Naive B cell (primary cell): ENCODE measurements at places on chromosomes 7 and 10. TPM values are rescaled to one million over a fixed set of nuclear protein-coding genes. Genes with fewer than 3 reads are reported as not detected.

- H3K4me3 ChIP-seq = peak overlapping the region; percentile 99
- H3K36me3 ChIP-seq = no peaks in the 10 kb centered on the region
- peaks cover 8% of the 10 kb centered on the region for H3K27me3 ChIP-seq
- DNase-seq = no peak
Measured at GRCh38 chr7:22821702-22822485, 755 bp downstream of the TOMM7 start.

DNA sequence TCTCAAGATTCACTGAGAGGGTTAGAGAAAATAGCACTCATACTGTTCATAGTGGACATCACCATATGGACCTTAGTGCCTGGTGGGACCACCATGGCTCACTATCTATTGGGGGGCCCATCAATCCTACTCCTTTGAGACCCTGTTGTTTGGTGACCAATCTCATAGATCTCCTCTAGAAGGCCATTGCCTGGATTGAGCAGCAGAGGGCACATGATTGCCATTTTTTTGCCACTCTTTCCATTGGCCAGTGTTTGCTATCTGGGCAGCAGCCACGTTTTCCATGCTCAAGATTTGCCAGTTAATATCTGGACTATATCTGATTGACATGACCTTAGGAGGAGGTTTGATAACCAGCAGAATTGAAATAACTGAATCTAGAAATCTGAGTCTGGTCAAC lies 244.5 kb downstream of the ITGB1 start:
- H3K4me1 ChIP-seq = no peaks in the 10 kb centered on the region
- no peak overlapping the region for H3K4me3 ChIP-seq
- no peaks in the 10 kb centered on the region for H3K27me3 ChIP-seq

- DNase-seq = no peak
- no peaks in the 10 kb centered on the region for H3K4me1 ChIP-seq
- H3K27me3 ChIP-seq = no peaks in the 10 kb centered on the region
- no peak overlapping the region for H3K4me3 ChIP-seq
- no peaks in the 10 kb centered on the region for H3K36me3 ChIP-seq
Measured at GRCh38 chr10:57168611-57169240, 807.7 kb upstream of the ZWINT start.

DNA sequence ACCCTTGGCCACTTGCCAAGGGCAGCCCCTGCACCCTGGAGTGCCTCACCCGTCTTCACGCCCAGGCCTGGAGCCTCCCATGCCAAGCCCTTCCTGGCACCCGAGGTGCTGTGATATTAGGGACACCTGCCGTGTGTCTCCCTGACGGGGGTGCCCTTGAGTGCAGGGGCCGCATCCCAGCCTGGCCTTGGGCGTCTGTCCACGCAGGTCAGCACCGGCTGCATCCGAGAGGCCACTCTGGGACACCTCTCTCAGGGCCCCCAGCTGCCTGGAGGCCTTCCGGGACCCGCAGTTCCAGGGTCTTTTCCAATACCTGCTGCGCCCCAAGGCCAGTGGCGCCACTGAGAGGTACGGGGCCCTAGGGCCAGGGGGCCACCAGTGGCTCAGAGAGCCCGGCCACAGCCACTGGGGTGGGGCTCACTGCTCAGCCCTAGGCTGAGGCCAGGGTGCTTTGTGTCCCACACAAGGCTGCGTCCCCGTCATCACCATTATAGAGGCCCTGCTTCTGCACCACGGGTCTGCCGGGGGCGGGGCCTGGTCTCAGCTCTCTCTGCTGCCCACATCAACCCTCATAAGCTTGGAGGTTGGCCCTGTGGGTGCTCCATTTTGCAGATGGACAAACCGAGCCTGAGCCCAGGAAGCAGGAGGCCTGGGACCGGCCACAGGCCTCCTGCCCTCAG lies 12.7 kb downstream of the AP5Z1 start:
- no peak overlapping the region for H3K27ac ChIP-seq
- no peaks in the 10 kb centered on the region for H3K36me3 ChIP-seq
- H3K4me3 ChIP-seq = no peak overlapping the region
- peaks cover 10% of the 10 kb centered on the region for H3K4me1 ChIP-seq
- H3K27me3 ChIP-seq = no peaks in the 10 kb centered on the region
- DNase-seq = no peak

- no peak overlapping the region for H3K27ac ChIP-seq
- H3K4me3 ChIP-seq = no peak overlapping the region
- no peaks in the 10 kb centered on the region for H3K27me3 ChIP-seq
- H3K4me1 ChIP-seq = no peaks in the 10 kb centered on the region
- no peak for DNase-seq
Measured at GRCh38 chr10:6907877-6908530, 327.9 kb upstream of the PRKCQ start.

GRCh38 chr7:50145801-50146338 lies 52.8 kb upstream of the ZPBP start:
- DNase-seq = no peak
- H3K36me3 ChIP-seq = no peaks in the 10 kb centered on the region
- peak overlapping the region; percentile 38 for H3K4me3 ChIP-seq
- no peaks in the 10 kb centered on the region for H3K27me3 ChIP-seq
- peaks cover 60% of the 10 kb centered on the region for H3K4me1 ChIP-seq

DNA sequence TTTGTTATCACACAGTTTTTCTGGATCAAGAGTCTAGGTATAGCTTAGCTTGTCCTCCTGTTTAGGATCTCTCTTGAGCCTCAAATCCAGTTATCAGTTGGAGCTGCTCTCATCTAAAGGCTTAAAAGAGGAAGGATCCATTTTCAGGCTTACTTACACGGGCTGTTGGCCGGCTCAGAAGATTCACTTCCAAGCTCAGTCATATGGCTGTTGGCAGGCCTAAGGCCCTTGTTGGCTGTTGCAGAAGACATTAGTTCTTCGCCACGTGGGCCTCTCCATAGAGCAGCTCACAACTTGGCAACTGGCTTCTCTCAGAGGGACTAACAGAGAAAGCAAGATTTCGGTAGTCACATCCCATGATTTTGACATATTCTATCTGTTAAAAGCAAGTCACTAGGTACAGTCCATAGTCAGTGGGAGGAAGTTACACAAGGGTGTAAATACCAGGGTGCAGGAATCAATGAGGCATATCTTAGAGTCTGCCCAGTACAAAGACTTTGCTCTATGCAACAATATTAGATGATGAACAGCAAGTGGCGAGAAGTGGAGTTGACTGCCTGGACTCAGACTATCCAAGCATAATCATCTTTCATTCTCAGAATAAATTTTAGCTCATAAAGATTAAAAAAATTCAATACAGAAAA lies 280.1 kb upstream of the MBL2 start:
- no peaks in the 10 kb centered on the region for H3K4me1 ChIP-seq
- H3K36me3 ChIP-seq = no peaks in the 10 kb centered on the region
- DNase-seq = no peak
- no peaks in the 10 kb centered on the region for H3K27me3 ChIP-seq

GRCh38 chr10:126496771-126497545 lies 108.7 kb upstream of the ADAM12 start:
- no peaks in the 10 kb centered on the region for H3K4me1 ChIP-seq
- no peak overlapping the region for H3K4me3 ChIP-seq
- H3K27ac ChIP-seq = no peak overlapping the region
- H3K36me3 ChIP-seq = no peaks in the 10 kb centered on the region

DNA sequence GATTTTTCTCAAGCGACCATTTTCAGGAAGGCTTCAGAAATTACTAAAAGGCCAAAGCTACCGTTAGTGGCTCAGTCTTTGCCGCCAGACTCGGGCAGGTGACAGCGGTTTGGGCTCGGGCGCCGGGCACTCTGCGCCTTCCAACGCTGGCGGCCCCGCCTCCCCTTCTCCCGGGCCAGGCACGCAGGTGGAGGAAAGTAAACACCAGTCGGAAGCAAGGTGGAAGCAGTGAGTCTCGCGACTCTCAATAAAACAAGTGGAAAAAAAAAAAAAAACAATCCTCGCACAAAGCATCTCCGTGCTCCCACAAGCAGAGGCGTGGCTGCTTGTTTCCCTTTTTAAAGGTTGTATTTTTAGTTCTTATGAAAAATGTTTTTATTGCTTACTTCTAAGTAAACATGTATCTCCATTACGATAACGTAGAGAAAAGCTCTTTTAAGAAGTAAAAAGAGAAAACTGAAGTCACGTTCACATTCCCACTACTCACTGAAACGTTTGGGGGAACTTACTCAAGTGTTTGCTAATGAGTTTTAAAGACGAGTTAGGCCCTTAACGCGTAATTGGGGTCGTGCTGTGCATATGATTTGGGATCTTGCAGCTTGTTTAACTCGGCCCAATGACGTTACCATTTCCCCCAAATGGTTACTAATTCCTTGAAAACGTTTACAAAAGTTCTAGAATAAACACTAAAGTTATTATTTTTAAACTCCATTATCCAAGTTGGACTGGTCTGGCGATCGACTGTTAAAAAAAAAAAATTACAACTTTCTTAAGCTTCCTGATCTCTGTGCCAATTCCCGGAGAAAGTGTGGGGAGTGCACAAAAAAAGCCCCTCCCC lies 864 bp downstream of the CDCA7L start:
- peak overlapping the region; percentile 100 for H3K27ac ChIP-seq
- no peaks in the 10 kb centered on the region for H3K36me3 ChIP-seq
- peak overlapping the region; percentile 99 for H3K4me3 ChIP-seq
- H3K27me3 ChIP-seq = no peaks in the 10 kb centered on the region
- peaks cover 81% of the 10 kb centered on the region for H3K4me1 ChIP-seq
- DNase-seq = peak; percentile 60

- H3K27me3 ChIP-seq = peaks cover 4% of the 10 kb centered on the region
- no peaks in the 10 kb centered on the region for H3K4me1 ChIP-seq
- no peak overlapping the region for H3K27ac ChIP-seq
Measured at GRCh38 chr7:115630049-115630448, 400.5 kb downstream of the TFEC start.

DNA sequence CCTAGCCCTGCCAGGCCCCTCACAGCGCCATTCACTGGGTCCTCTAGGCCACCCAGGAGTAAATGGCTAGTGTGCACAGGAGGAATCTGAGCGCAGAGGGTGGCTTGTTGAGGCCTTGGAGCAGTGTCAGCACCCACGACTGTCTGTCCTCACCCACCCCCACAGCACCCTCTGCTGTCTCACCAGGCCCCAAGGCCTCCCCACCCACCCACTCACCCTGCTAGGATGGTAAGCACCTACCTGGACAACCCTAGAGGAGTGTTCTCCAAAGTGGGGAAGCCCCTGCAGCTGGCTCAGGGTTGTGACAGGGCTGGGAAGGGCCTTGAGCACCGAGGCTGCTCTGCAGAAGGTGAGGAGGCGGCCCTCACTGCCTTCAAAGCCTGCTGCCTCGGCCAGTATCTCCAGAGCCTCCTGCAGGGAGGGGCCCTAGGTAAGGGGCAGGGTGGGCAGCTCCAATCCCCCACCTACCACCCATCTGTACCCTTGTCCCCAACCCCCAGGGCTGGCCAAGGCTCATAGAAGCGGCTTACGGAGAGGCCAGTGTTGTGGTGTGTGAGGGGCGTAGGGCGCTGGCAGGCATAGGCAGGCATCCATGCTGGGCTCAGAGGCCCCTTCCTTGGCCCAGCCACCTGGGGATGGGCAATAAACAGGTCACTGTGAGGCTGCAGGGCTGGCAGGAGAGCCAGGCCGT lies 2.9 kb downstream of the POLM start:
- no peaks in the 10 kb centered on the region for H3K27me3 ChIP-seq
- H3K4me3 ChIP-seq = peak overlapping the region; percentile 19
- H3K36me3 ChIP-seq = peaks cover 16% of the 10 kb centered on the region
- DNase-seq = no peak
- peaks cover 68% of the 10 kb centered on the region for H3K4me1 ChIP-seq

DNA sequence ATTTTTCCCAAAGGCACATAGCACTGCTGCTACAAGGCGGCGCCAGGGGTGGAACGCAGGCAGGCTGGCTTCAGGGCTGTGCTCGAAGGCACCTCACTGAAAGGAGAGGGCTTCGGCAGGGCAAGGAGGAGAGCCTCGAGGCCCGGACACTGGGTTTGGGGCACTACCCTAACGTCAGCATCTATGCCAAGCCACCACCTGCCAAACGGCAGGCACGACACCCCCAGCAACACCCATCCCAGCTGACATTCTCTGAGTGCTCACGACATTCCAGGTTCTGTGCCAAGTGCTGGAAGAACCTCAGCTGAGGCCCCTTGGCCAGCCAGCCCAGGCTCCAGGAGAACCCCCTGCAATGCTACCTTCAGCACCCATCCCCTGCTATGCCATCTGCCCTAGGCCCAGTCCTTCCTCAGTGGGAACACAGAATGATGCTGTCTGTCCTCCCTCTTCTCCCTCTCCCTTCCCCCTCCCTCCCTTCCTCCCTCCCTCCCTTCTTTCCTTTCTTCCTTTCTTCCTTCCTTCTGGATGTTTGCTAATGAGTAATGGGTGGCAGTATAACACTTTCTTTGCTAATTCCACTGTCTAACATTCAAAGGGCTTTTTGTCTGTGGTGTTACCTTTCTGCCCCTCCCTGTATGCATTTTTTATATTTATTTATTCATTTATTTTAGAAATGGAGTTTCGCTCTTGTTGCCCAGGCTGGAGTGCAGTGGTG lies 24.3 kb downstream of the ZCCHC24 start:
- no peaks in the 10 kb centered on the region for H3K27me3 ChIP-seq
- peaks cover 4% of the 10 kb centered on the region for H3K4me1 ChIP-seq
- no peak overlapping the region for H3K27ac ChIP-seq
- H3K4me3 ChIP-seq = no peak overlapping the region
- H3K36me3 ChIP-seq = peaks cover 3% of the 10 kb centered on the region
- DNase-seq = no peak

- no peaks in the 10 kb centered on the region for H3K36me3 ChIP-seq
- no peaks in the 10 kb centered on the region for H3K4me1 ChIP-seq
- H3K27ac ChIP-seq = no peak overlapping the region
- DNase-seq = no peak
- H3K27me3 ChIP-seq = peaks cover 5% of the 10 kb centered on the region
Measured at GRCh38 chr7:55050281-55050680, 31.5 kb downstream of the EGFR start.

- no peak for DNase-seq
- no peaks in the 10 kb centered on the region for H3K36me3 ChIP-seq
- H3K27me3 ChIP-seq = peaks cover 10% of the 10 kb centered on the region
- H3K4me3 ChIP-seq = no peak overlapping the region
Measured at GRCh38 chr10:18179891-18180290, 39.7 kb downstream of the CACNB2 start.

DNA sequence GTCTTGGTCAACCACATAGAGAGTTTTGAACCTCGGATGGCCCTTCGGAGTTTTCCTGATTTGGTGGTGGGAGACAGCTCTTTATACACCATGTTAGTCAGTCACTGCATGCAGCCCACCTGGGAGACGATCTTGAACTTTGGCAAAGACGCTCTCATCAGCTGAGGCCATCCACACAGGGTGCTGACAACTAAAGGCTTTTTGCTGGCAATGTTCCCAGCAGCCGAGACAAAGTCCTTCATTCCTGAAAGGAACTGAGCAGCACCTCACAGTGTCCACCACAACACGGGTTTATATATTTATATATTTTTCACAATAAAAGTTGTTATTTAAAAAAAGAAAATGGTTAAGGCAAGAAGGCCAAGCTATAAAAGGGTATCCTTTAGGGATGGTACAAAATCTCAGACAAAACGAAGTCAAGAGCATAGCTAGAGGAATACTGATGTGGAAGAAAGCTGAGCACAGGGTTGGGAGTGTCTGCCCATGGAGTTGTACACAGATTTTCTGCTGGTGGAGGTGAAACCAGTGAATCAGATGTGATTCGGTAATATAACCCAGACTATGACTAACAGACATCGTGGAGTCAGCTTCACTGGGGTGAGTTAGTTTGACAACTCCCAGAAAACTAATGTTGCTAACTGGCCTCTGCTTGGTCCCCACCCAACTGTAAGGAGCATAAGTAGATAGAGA lies 27.4 kb upstream of the CAPZA2 start:
- no peak overlapping the region for H3K4me3 ChIP-seq
- no peak for DNase-seq
- H3K36me3 ChIP-seq = no peaks in the 10 kb centered on the region
- H3K27ac ChIP-seq = no peak overlapping the region
- H3K27me3 ChIP-seq = peaks cover 5% of the 10 kb centered on the region

WIPF3 gene
- polyA plus RNA-seq = not detected

NXPH1 gene
- polyA plus RNA-seq = not detected

VIPR2 gene
- polyA plus RNA-seq = not detected

FKBP6 gene
- not detected for polyA plus RNA-seq

CHST12 gene
- polyA plus RNA-seq = 12.1 TPM

KIAA1217 gene
- polyA plus RNA-seq = not detected

TAS2R4 gene
- not detected for polyA plus RNA-seq

SOSTDC1 gene
- polyA plus RNA-seq = not detected

TMEM236 gene
- polyA plus RNA-seq = not detected

CCDC146 gene
- 0.67 TPM for polyA plus RNA-seq
